ENCODE measurements at places on chromosomes 6 and 20. TPM values are rescaled to one million over a fixed set of nuclear protein-coding genes. Genes with fewer than 3 reads are reported as not detected.

GRCh38 chr6:34273242-34273805, 24.5 kb upstream of the SMIM29 start:
- DNase-seq = no peak

DNA sequence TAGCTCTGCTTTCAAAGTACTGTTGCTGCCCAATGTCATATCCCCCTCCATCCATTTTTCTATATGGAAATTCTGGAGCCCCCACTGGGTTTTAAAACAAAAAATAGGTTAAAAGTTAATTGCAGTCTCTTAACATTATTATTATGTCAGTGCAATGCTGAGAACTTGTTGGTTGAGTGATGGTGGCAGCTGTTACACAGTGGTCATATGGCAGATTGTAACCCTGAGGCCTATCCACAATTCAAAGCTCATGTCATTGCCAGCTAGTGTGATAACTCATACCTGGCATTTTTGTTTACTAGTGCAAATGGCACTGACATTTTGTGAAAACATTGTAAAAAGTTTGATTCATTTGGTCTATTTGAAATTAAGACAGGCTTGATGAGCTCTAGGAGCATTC, 305.7 kb upstream of the FLRT3 start:
- DNase-seq = no peak

DNA sequence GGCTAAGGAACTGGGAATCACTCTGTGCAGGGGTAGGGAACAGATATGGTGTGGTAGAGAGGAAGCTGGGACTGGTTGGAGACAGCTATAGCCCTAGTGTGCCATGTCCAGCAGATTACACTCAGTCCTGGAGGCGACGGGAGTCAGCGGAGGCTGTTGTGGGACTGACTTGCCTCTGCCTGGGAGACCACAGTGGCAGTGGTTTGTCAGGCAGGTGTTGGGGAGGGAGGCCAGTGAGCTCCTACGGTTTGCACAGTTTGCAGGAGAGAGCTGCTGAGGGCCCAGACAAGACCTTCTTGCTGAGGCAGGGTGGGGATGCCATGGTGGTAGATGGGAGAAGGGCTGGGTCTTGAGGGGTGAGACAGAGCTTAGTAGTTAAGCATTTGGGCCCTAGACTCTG, 4.9 kb downstream of the PLCG1 start:
- DNase-seq = no peak

GRCh38 chr6:144654506-144654905, 369.4 kb downstream of the UTRN start:
- no peak for DNase-seq

- DNase-seq = no peak
Measured at GRCh38 chr20:50366270-50367103, 143.7 kb upstream of the PTPN1 start.

GRCh38 chr6:84597238-84597875, 167.0 kb downstream of the TBX18 start:
- DNase-seq = no peak

GRCh38 chr20:25254986-25255680, 7.2 kb downstream of the PYGB start:
- peak; percentile 69 for DNase-seq

DNA sequence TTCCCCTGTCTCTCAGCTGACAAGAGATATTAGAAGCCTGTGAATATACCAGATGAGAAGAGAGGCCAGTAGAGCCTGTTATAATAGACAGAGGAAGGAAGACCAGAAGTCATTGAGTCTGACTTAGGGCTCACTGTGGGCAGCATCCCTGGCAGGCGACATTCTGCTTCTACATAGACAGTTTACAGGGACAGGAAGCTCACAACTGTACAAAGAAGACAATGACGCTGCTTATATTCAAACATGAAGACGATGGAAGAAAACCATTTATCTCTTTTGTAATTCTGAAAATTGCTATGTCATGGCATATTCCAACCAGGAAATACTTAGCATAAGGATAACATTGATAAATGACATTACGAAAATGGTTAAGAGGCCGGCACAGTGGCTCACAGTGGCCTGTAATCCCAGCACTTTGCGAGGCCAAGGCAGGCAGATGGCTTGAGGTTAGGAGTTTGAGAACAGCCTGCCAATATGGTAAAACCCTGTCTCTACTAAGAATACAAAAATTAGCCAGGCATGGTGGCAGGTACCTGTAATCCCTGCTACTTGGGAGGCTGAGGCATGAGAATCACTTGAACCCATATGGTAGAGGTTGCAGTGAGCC, 170.9 kb downstream of the UBE3D start:
- no peak for DNase-seq

GRCh38 chr6:113110211-113110610, 746.9 kb upstream of the MARCKS start:
- DNase-seq = no peak

- no peak for DNase-seq
Measured at GRCh38 chr6:80446454-80447045, 340.1 kb downstream of the BCKDHB start.

GRCh38 chr20:63124092-63124781, 91.7 kb downstream of the YTHDF1 start:
- peak; percentile 17 for DNase-seq

DNA sequence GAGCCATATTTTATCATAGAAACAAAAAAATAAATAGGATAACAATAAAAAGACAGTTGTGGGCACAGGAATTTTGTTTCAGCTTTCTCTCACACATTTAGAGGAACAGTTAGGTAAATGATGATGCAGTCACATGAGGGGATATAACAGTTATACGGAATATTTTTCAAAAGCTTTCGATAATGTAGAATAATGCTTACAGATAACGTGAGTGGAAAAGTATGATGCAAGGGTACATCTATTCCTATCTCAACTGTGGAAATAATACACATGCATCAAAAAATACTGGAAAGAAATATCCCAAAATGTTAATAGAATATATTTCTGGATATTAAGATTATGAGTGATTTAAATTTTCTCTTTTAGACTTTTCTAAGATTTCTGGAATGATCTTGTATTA, 114.0 kb downstream of the AFG1L start:
- DNase-seq = no peak

GRCh38 chr20:45685896-45686295, 15.9 kb upstream of the WFDC11 start:
- no peak for DNase-seq

DNA sequence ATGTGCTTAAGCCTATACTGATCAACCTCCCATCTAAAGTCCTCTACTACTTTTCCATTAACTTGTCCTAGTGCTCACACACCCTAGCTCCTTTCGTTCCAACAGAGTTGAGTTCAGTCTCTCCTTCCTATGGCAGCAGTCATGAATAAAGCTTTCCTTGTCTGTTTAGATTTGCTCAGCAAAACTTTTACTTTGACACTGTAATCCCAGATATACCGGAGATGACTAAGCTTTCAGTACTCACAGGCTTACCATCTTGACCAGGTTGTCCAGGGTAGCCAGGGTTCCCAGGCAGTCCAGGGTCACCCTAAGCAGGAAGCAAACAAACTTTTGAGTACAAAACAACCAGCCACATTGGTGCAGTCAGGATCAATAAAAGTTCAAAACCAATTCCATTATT, 90.7 kb downstream of the COL21A1 start:
- no peak for DNase-seq

DNA sequence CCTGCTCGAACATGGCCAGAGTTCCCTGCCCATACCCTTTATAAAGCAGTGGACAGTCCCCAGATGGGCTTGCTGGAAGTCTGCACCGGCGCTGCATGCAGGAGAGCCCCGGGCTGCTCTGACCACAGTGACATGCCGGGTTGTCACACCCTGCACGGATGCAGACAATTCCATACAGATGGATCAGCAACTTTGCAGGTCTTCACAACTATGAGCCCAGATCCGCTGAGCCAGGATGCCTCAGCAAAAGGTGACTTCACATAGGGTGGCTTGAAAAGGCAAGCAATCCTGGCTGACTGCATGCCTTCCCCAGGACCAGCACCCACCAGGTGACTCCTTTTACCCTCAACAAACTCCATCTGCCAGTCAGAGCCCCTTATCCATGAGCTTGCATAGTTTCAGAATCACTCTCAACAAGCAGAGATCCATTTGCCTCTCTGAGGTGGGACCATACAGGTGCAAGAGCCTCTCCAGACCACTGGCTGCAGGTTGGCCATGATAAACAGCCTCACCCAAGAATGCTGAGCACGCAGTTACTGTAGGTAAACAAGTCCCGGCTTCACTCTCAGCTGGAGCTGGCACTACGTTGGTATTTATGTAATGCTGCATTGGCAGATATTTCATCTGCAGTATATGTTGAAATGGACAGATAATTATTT, 183.0 kb upstream of the QKI start:
- DNase-seq = no peak

DNA sequence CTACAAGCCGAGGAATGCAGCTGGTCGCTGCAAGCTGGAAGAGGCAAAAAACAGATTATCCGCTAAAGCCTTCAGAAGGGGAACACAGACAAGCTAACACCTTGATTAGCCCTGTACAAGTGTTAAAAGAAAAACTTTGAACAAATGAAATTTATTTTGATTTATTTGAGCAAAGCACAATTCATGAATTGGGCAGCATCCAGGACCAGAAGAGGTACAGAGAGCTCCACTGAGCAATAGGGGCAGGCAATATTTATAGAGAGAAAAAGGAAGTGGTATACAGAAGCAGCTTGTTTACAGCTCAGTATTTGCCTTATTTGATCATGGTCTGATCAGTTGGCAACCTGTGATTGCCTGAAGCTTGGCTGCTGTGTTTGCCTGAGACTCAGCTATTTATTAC, 17.6 kb downstream of the HLA-DOB start:
- no peak for DNase-seq

- DNase-seq = no peak
Measured at GRCh38 chr6:4368649-4369048, 233.3 kb upstream of the ECI2 start.

GRCh38 chr6:165621940-165622339, 41.1 kb downstream of the PDE10A start:
- no peak for DNase-seq

GRCh38 chr6:156783958-156784357, 6.8 kb downstream of the ARID1B start:
- no peak for DNase-seq

- no peak for DNase-seq
Measured at GRCh38 chr6:35903679-35904078, 17.2 kb downstream of the SRPK1 start.

DNA sequence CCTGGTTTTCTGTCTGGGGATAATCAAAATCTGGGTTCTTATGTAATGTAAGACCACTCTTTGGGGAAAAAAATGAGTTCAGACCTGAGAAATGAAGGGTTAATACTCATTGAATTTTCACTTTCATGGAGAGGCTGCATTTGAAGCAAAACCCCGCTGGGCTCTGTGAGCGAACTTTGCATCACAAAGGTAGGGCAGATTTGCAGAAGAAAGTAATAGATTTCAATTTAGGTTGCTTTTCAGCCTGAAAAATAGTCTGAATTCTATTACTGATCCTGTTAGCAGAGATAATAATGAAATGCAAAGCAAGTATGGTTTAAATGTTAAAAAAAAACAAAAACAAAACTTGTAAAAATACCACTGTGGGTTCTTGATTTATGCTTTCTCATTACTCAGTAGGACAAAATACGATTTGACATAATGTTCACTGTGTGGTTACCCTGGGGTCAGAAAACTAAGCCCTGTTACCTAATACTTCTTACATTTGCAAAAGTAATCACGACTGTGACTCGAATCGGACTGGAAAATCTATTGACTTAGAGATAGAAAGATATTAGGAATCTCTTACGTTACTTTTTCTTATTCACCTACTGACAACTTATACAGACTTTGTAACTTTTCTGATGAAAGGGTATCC, 72.2 kb downstream of the UST start:
- no peak for DNase-seq

GRCh38 chr6:1377526-1377925, 11.8 kb upstream of the FOXF2 start:
- no peak for DNase-seq

- DNase-seq = no peak
Measured at GRCh38 chr20:38303908-38304379, at the start of gene BPI. TSS of gene BPI (plus strand) at chr20:38304156. CDS start at chr20:38304224, 68 bp downstream.

DNA sequence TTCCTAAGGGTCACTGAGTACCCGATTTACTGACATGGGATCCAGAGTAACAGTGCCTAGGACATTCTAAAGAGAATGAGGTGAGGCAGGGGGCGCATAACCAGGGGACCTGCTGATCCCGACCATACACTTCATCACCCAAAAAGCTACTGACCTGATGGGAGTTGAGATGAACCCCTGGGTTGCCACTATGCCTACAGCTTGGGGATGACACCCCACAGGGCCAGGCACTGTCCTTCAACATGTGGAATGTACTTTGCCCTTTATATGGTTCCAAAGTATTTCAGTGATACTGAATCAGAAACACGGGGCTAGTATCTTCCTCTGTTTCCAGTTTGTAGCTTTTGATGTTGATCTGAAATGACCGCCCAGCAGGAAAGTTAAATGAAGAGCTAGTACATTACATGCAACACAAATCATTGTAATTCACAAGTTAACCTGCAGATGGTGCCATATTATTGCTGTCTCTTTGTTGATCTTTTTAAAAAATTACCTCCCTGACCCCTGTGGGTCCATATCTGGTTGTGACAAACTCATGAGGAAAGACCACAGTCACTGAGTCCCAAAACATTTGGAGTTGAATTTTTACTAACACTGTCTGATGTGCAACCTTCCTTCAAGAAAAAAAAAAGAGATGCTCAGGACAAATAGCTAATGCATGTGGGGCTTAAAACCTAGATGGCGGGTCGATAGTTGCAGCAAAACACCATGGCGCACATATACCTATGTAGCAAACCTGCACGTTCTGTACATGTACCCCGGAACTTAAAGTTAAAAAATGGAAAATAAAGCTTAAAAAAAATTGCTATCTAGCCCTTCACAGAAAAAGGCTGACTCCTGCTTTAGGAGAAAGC, 42.7 kb upstream of the GCNT2 start:
- no peak for DNase-seq

- no peak for DNase-seq
Measured at GRCh38 chr6:75993236-75994162, 79.0 kb downstream of the IMPG1 start.

DNA sequence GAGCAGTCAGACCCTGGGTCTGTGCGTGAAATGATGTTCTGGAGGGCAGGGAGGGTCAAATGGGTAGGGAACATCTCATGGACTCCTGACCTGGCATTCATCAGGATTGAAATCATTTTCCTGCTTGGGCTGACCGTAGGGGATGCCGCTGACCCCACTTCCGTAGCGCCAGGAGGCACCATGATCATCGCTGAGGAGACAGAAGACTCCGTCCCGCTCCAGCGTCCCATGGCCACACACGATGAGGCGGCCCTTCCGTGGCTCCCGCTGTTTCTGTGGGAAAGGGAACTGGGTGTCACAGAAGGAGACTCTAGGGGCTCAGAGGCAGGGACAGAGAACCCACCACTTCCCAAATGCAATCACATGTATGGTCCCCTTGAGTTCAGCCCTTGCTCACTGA, 2.3 kb downstream of the NEU1 start:
- DNase-seq = no peak

MROH8 gene
- 11.4 TPM for total RNA-seq

SPTLC3 gene
- total RNA-seq = 1.3 TPM

DOK5 gene
- total RNA-seq = 11.9 TPM

BPIFB2 gene
- total RNA-seq = not detected

RIN2 gene
- total RNA-seq = 38.8 TPM

SLC12A5 gene
- 385 TPM for total RNA-seq

PAQR8 gene
- 112 TPM for total RNA-seq

CST1 gene
- total RNA-seq = not detected

TMEM217 gene
- 1.2 TPM for total RNA-seq

FAM83B gene
- not detected for total RNA-seq

MACROD2 gene
- total RNA-seq = 35.1 TPM

ARG1 gene
- total RNA-seq = 0.55 TPM

Data from dorsolateral prefrontal cortex (tissue), 122 donors.